T-helper 2 cell treated with Interferon-gamma antibody and Interleukin-4, amounts not matched to agents 5 μg/mL and 100 μg/mL, for 36 hours (primary cell): ENCODE measurements at places on chromosomes 2 and 18.

- DNase-seq, result no peak
Measured at GRCh38 chr18:74529378-74529777, 4.9 kb upstream of the CNDP1 start.

- no peak for DNase-seq
Measured at GRCh38 chr2:127608061-127609030, 37.6 kb upstream of the GPR17 start.

DNA sequence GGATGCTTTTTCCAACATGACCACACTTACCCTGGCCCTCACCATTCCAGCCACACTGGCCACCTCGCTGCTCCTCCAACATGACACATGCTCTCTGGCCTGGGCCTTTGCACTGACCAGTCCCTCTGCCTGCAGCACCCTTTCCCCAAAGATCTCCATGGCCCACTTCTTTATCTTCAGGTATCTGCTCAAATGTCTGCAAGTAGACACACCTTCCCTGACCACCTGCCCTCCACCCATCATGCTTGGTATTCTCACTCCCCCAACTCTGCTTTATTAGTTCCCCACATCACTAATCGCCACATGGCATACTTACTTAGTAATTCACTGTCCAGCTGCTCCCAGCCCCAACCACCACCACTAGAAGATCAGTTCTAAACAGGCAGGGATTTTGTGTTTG, 214.2 kb downstream of the BCL11A start:
- no peak for DNase-seq

- DNase-seq, result no peak
Measured at GRCh38 chr2:119910566-119910965, 102.3 kb upstream of the EPB41L5 start.

- DNase-seq, result no peak
Measured at GRCh38 chr2:120576509-120577474, 158.9 kb upstream of the GLI2 start.
